Effector memory CD4-positive, alpha-beta T cell (primary cell): ENCODE measurements at places on chromosomes 12 and 14.

DNA sequence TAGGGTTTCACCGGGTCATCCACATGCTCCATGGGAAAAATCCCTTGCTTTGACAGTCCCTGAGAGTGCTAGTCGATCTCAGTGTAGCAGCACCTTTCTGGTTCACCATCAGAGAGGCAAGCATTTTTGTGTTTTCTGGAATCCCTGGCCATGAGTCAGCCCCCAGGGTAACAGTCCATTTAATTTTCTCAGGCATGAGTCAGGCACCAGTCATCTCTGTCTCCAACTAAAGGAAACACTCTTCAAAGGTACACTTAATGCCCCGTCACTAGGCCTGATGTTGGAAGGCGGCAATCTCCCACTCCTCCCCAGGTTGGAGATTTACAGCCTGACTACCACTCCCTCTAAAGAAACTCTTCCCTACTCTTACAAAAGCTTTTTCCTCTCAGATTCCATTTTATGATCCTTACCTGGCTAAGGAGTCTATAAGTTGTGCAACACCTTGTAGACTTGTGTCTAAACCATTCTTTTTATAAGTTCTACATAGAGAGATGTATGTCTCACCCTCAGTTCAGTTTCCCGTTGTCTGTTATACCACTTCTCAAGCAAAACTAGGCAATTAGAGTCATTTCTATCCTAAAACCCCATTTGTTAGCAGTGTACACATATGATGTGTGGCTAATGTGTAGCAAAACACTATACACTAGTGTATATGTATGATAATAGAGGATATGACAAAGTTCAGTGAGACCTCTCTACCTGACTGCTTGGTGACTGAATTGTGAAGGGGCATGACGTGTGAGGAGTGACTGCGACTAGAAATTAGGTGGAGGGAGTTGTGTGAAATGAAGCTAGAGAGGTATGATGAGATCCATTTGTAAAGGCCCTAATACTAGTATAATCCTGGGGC lies 24.6 kb downstream of the TMEM19 start:
- DNase-seq = no peak

- no peak for DNase-seq
Observed at GRCh38 chr12:83864054-83864453, 1048.5 kb downstream of the SLC6A15 start.

DNA sequence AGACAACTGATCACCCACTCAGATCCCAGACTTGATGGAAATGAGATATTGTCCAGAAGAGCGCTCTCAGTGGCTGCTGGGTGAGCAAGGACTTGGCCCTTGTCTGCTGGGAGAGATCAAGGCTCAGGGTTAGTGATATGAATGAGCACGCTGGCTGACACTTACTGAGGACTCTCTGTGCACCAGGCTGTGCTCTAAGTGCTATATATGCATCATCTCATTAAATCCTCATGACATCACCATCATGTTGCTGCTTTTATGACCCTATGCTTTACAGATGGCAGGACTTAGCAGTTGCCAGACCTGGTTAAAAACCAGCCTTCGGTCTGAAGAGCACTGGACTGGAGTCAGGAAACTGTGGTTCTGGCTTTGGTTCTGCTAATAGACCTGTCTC lies 260.9 kb downstream of the VRK1 start:
- DNase-seq = no peak

- DNase-seq = no peak
Observed at GRCh38 chr12:30533558-30534265, 162.0 kb downstream of the IPO8 start.

- DNase-seq = no peak
Observed at GRCh38 chr12:110444455-110444854, 5.7 kb downstream of the ARPC3 start.

DNA sequence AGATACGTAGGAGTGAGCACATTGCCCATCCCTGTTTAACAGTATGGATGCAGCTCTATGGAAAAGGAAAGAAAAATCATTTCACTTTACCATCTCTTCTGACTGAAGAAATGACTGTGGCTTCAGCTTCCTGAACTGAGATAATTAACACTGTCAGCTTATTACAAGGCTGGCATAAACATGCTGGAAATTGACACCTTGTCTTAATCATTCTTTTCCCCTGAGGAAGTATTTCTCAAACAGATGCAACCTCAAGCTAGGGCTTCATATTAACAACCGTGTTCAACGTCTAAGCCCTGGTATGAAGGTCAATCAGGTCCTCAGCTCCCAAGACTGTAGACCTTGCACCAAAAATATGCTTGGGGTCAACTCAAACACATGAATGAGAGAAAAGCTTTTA lies 25.0 kb downstream of the RERG start:
- no peak for DNase-seq

DNA sequence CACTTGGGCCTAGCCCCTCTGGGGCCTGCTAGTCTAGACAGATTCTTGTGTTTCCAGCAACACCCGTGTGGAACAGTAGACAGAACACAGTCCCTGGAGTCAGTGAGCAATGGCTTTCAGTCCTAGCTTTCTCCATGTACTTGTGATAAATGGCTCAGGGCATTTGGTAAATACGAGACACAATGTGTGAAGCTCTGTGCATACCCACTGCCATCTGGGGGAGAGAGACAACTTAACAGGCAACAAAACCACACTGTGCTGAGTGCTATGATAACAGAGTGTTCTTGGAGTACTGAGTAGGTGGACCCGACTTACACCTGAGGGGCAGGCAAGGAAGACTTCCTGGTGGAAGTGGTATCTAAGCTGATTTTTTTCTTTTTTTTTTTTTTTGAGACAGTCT lies 86.3 kb upstream of the TBX3 start:
- no peak for DNase-seq

DNA sequence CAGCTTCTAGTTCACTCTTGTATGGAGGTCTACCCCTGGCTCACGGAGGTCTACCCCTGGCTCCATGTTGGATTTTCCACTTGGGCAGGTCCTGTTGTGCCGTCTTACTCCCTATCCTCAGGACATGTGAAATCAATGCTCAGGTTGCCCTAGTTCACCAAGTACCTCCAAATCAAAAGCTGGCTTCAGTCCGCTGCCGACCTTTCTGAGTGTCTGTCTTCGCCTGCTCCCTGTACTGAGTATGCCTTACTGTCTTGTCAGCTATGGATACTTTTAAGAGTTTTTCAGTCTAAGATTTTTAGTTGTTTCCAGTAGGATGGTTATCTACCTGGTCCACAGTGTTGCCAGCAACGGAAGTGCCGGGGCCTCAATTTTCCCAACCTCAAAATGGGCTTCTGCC lies 40.1 kb upstream of the BCL11B start:
- no peak for DNase-seq

GRCh38 chr12:82008251-82008650 lies 249.1 kb upstream of the PPFIA2 start:
- DNase-seq = no peak

DNA sequence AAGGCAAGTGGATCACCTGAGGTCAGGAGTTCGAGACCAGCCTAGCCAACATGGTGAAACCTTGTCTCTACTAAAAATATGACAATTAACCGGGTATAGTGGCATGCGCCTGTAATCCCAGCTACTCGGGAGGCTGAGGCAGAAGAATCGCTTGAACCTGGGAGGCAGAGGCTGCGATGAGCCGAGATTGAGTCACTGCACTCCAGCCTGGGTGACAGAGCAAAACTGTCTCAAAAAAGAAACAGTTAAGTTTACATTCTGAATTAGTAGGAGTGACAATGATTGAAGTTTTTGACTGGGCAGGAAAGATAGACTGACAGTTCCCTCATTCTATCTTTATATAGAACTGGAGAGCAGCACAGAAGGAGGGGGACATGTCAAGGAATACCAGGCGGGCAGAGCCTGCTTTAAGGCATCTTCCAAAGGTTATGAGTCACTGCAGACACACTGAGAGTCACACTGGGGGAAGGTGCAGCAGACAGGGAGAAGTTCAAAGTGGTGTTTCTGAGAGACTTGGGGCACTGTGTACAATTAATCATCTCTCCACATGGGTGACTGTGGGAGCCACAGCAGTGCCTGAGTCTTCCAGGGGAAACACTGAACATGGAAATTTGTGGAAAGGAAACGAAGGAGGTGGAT lies 42.8 kb upstream of the RNASE3 start:
- no peak for DNase-seq

DNA sequence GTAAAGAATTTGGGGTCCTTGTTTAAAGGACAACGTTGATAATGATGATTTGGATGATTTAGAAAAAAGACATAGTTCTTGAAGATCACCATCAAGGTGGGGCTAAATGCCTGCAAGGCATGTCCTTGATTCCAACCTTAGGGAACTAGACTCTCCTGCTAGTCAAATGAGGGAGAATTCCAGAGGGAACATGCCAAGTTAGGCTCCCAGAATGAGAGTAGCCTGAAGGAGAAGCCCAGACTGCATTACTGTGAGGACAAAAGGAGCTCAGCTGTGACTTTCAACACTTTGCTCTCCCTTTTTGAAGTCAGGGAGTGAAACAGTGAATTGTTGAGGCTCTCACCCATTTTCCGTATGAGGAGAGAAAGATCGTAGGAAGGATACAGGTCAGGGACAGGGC lies 95.2 kb upstream of the TBX3 start:
- DNase-seq = no peak

- no peak for DNase-seq
Observed at GRCh38 chr12:132554845-132555630, 55.3 kb downstream of the LRCOL1 start.

- no peak for DNase-seq
Observed at GRCh38 chr12:68240079-68240478, 13.3 kb downstream of the IL22 start.

DNA sequence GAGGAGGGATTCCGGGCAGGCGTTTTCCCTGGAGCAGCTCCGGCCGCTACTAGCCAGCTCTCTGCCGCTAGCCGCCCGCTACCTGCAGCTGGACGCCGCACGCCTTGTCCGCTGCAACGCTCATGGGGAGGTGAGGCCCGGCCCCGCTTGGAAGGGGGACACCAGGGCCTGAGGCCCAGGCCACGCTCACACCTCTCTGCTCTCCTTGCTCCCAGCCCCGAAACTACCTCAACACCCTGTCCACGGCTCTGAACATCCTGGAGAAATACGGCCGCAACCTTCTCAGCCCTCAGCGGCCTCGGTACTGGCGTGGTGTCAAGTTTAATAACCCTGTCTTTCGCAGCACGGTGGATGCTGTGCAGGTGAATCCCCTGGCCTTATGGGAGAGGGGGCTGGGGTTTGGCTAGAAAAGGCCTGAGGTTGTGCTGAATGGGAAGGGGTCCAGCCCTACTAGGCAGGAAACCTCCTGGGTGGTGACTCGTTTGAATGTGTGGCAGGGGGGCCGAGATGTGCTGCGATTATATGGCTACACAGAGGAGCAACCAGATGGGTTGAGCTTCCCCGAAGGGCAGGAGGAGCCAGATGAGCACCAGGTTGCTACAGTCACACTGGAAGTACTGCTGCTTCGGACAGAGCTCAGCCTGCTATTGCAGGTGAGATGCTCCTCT lies 597 bp downstream of the RNF31 start:
- DNase-seq = no peak

- DNase-seq = no peak
Observed at GRCh38 chr12:49428793-49429192, 61.5 kb downstream of the SPATS2 start.

- no peak for DNase-seq
Observed at GRCh38 chr14:72796935-72797334, 97.0 kb downstream of the DPF3 start.

GRCh38 chr12:53324779-53325510 lies 3.5 kb upstream of the AAAS start:
- DNase-seq = peak; percentile 71

DNA sequence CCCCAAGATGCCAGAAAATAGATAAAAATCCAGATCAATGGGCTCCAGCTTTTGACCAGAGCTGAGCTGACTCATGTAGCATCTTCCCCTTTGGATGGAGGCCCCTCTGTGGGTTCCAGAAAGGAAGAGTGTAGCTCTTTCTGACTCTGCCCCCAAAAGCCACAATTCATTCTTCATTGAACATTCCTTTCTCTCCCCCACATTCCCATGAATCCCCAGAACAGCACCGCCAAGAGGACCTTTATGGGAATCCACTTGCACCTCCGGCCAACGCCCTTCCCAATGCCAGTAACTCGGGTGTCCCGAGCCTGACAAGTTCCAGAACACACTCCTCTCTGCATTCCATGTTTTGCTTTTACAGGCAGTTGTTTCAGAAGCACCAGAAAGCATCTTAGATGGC lies 210.6 kb upstream of the DIO3 start:
- no peak for DNase-seq

DNA sequence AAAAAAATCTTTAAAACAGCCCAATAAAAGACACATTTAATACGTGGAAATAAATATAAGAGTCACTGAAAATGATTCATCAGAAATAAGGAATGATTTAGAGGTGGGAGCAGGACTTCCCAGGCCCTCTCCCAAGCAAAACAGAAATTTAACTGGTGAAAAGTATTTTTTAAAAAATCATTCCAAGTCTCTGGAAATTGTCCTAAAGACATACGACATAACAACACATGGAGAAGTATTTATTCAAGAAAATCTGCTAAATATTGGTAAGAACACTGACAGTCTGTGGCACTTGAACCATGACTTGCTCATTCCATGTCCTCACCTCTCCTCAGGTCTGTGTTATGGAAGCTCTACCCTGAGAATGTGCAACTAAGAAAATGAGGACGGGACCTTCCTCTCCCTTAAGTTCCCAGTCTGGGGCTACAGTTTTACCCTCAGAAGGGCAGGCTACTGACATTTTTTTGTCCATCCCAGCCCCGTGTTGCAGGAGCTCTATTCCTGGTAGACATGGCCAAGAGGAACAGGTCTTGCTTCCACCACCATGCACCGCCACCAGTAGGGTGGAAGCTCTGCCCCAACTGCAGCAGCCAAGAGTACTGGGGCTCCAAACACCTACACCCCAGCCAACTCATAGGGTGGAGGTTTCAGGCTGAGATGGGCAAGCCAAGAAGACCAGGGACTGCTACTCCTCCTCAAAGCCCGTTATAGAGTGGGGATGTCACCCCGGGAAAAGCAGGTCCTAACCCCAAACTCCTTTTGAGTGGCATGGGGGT lies 193.0 kb downstream of the CRADD start:
- DNase-seq = no peak

DNA sequence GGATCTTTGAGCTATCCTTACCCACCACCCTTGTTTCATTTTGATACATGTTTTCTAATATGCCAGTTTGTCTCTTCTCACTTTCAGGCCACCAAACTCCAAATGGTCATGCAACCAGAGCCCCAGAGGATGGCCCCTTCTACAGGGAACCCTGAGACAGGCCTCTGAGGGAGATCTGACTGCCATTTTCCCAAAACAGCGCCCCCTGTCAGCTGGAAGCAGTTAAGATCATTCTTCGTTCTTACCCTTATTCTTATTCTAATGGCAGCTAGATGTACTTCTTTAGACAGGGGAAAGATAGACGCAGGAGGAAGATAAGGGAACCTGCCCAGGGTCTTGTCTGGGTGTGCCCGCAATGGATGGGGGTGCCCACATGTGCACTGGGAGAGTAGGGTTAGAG lies 38.4 kb downstream of the C12orf56 start:
- no peak for DNase-seq

GRCh38 chr14:28944605-28945004 lies 178.0 kb downstream of the FOXG1 start:
- no peak for DNase-seq

GRCh38 chr14:97414718-97415098 lies 617.5 kb downstream of the VRK1 start:
- DNase-seq = no peak

- no peak for DNase-seq
Observed at GRCh38 chr12:125907351-125907750, 842.1 kb downstream of the AACS start.
